ENCODE measurements at places on chromosomes 5 and 9.

DNA sequence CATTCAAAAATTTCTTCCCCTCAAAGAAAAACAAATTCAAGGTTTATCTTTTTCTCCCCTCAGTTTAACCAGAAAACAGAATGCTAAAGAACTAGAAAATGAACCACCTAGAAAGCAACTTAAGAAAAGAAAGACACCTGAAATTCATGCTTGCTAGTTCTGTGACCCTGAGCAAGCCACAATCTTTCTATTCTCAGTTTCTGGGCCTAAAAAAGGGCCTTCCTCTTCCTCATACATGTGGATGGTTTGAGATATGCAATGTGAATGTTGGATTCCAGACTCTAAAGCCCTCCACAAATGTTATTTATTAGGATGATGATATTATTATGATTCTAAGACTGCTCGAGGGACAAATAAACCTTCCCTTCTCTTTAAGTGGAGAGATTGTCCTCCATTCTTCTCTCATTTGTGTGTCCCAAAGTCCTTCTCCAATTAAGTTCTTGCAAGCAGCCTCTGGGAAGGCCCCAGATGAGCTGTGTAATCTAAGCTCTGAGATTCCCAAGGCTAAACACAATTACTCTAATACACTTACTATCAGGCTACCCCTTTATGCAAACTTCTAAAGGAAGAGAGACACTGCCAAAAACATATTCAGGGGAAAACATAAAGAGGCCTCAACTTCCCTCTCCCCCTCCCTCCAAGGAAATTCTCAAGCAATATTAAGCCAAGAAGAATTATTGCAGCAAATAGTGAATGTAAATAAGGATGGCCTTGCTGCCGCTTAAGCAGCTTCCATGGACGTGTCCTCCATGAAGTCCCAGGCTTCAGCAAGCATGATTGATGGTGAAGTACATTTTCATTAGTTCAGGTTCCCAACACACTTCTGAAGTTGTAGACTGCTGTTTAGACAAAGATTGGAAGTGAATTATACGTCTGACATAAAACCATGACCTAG lies 80.2 kb downstream of the PRKACG start:
- no peak for DNase-seq

GRCh38 chr9:97735070-97735600 lies 38.0 kb upstream of the XPA start:
- no peak for DNase-seq

GRCh38 chr9:99352826-99353225 lies 130.7 kb downstream of the SEC61B start:
- DNase-seq = no peak

- DNase-seq = peak; percentile 73
Observed at GRCh38 chr9:79572608-79573411, 1.0 kb downstream of the TLE4 start.

DNA sequence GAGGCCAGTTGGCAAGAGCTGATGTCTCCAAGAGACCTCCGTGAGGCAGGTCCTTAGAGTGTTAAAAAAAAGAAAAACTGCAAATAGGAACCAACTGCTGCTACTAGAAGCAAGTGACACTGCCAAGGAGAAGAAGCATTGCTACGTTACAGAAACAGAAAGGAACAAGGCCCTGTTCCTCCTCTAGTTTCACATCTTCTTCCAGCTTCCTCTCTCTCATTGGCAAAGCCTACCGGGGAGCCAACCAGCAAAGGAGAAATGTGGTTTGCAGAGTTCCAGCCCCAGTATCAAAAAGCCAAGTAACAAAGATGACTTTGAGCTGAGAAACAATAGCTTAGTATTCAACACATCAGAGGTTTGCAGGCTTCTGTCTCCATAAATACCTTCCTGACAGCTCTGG lies 145.9 kb downstream of the PRELID2 start:
- DNase-seq = peak; percentile 48

DNA sequence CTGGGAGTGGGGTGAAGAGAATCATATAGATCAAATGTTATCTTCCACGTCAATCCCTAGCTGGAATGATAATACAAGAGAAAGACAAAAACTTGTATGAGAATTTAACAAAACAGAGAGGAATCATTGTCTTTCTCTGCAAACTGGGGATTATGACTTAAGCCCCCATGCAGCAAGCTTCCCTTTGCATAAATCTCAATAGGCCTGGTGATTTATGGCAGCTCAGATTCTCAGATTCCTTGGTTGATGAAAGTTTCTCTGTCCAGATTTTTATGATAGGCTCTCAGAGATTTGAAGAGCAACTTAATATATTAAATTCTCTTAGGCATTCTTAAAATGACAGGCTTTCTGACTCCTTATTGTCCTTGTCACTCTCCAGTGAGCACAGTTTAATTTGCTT lies 56.0 kb downstream of the RASGRF2 start:
- no peak for DNase-seq

DNA sequence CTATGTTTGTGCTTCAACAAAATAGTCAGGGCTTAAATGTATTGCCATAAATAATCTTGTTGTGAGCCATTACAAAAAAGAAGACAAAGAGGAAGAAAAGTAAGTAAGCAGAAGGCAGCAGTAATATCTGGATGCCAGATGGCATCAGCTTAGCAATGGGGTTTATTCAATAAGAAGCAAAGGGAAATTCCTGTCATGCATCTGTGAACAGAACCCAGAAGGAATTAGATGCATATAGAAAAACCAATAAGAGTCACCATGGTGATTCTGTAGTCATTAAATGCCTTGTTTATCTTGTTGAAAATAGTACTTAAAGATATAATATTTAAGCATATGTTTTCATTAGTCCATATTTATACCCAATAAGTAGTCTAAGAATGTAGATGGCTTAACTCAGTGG lies 216.0 kb downstream of the ADAMTSL1 start:
- DNase-seq = no peak

DNA sequence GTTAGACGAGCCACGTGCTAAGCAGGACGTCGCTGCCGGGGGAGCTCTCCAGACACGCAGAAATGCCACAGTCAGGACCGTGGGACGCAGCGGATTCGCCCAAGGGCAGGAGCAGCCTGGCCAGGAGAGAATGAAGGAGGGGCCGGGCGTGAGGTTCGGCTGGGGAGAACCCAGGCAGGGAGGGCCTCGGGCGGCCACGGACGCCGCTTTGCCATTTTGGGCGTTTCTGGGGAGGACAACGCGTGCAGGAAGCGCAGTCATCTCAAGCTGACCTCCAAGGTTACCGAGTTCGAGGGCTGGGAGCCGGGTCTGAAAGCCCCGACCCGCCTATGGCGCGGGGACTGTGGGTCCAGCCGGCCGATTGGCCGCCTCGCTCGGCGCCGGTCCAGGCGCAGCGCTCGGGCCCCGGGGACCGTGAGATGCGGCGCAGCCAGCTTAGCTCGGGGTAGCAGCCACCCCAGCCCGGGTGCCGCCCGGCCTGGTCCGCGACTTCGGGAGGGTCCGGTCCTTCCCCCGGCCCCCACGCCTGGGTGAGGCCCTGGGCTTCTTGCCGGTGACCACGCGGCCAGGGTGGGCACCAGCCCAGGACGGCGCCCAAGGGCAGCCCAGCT lies 760 bp upstream of the MAN1B1 start:
- no peak for DNase-seq

- DNase-seq = no peak
Observed at GRCh38 chr5:36491856-36492255, 114.5 kb upstream of the SLC1A3 start.

GRCh38 chr9:95112436-95113280 lies 204.9 kb downstream of the FANCC start:
- DNase-seq = no peak

DNA sequence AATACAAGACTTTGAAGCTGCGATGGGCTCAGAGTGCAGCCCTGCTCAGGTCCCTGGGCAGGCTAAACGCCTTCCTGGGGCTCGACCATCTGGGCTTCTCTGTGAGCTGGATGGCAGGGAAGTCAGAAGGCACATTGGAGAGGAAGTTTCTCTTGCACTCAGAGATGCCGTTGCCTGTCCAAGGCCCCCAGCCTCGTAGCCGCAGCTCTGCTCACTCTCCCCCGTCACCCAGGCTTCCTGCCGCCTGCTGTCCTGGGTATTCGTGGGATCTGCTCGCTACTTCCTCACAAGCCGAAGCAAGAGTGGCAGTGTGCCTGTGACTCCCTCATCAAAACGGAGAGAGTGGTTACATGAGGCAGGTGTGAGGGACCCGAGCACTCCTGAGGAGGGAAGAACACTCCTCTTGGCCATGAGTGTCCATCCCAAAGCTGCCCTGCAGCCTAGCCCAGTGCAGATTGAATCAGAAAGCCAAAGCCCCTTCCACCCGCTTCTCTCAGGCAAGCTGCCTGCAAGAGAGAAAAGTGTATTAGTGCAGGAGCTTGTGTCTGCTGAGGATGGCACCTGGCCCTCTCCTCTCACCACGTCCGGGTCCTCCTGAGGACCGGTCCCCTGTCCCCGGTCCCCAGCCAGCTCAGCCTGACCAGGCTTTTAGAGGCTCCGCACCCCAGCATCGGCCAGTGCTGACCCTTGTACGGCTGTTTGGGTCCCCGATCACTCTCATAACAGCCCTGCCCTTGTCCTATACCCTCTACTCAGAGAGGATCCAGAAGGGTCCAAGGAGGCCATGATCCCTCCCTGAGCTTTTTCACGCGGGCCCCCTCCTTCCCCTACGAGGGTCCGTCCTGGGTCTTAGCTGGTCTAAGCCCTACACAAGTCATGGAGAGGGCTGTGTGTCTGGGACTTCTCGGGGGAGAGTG lies 7.3 kb downstream of the FCN2 start:
- DNase-seq = no peak

- DNase-seq = no peak
Observed at GRCh38 chr9:122777935-122778627, 10.7 kb upstream of the OR5C1 start.

DNA sequence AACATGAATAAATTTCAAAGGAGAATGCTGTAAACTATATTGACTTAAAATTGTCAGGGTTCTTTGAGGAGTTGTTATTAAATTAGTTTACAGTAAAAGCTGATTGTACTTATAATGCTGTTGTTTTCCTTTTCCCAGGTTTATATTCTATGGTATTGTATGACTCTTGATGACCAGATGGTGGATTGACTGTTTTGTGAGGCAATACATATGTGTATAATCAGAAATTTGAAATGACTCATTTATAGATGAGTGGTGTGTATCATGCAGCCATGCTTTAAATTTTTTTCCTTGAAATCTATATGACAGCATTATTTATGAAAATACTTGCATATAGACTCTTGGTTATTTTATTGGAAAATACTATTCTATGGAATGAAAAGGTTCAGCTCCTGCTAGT lies 195.3 kb downstream of the CNTLN start:
- DNase-seq = no peak

DNA sequence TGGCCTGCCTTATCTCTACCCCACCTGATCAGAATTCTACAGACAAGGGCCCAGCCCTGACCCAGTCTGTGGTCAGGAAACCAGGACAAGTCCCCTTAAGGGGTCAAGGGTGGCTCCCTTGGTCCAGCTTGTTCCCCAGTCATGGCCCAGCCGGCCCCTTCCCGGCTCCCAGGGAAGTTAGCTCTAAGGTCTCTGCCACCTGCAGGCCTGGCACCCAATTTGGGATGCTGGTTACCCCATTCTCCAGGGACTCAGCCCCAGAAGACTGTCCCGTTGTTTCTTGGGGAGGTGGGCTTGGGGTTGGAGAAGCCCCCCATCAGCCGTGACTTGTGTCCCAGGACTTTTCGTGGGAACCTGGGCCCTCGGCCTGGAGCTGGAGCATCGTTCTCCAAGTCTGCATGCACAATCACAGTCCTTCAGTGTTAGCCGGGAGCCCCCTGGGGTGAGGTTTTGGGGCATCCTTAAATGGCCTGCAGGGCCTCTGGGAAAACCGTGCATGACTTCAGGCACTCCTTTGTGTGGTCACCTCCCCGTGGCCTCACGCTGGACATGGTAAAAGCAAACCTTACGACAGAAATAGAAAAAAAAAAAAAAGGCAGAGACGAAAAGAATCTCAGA lies 150.8 kb upstream of the PHYKPL start:
- DNase-seq = no peak

DNA sequence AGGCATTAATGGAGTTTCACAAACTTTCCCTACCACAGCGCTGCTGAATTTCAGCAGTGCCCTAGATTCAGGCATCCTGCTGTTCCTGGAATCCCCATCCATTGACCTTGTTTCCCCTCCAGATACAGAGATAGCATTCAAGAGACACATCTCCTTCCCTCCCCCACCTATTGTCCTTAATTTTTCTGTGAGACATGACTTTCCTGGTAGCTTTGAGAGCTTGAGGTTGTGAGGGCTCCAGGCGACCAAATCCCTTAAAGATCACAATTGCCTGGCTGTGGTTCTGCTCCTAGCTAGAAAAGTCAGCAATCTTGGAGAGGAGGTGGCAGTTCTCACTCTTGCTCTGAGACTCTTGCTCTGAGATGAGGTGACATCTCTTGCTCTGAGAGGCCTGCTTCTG lies 48.0 kb downstream of the PRR16 start:
- no peak for DNase-seq

DNA sequence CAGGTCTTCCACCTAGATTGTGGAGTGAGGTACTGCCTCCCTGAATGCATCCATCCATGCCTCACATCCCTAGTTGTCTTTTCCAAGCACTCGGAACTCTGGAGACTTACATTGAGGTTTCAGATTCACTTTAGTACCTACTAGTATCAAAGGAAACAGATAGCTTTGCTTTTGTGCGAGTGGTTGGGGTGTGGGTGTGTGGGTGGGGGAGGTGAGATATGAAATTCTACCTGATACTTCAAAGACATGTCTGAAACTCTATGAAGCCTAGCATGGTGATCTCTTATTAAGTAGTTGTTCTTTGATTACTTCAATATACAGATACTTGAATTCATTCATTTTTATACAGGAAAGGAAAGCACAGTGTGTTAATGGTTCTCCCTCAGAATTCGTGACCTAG lies 64.4 kb downstream of the MCCC2 start:
- no peak for DNase-seq

DNA sequence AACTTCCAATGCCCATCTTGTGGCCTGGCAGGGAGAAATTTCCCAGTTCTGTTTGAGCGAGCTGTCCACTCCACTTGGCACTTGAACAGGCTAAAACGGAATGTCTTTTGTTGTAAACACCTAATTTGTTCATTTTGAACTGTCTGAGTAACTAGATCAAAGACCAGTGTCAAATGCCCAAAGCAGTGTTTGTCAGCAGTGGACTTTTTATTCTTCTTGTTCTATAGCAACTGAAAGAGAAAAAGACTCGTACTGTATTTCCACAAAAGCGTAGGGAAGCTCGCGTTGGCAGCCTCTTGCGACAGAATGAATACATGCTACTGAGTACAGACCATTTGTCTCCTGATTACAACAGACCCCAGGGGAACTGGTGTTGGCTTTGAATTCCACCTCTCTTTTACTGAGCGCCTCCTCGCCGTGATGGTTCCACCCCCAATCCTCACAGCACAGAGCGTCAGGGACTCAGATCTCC lies 601.8 kb upstream of the ZNF608 start:
- no peak for DNase-seq

DNA sequence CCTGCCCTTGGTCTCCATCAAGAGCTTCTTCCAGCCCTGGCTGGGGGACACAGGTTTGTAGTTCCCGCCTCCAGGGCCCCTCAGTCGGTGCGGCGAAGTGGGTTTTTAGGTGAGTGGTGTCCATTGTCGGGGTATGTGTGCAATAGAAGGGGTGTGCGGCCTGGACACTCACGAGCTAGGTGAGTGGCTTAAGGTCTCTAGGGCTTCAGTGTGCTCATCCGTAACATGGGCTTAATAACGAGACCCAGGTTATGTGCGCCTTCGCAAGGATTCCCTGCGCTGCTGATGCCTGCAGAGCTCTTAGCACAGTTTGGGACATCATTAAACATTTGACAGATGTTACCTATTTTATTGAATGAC lies 656 bp downstream of the CEP78 start:
- no peak for DNase-seq
